Naive thymus-derived CD4-positive, alpha-beta T cell (primary cell): ENCODE measurements at places on chromosomes 2 and 18. TPM values are rescaled to one million over a fixed set of nuclear protein-coding genes. Genes with fewer than 3 reads are reported as not detected.

KHK gene
- 6.2 TPM for total RNA-seq

- H3K4me1 ChIP-seq = no peaks in the 10 kb centered on the region
- H3K27ac ChIP-seq = no peak overlapping the region
- H3K36me3 ChIP-seq = no peaks in the 10 kb centered on the region
- H3K4me3 ChIP-seq = no peak overlapping the region
Observed at GRCh38 chr2:44110444-44110843, 58.2 kb upstream of the PPM1B start.

- H3K4me3 ChIP-seq = no peak overlapping the region
- H3K4me1 ChIP-seq = no peaks in the 10 kb centered on the region
- no peaks in the 10 kb centered on the region for H3K36me3 ChIP-seq
- H3K27me3 ChIP-seq = no peaks in the 10 kb centered on the region
- no peak for DNase-seq
- no peak overlapping the region for H3K27ac ChIP-seq
Observed at GRCh38 chr2:171412571-171413175, 21.1 kb downstream of the METTL8 start.

- no peaks in the 10 kb centered on the region for H3K4me1 ChIP-seq
- no peak overlapping the region for H3K27ac ChIP-seq
- no peaks in the 10 kb centered on the region for H3K27me3 ChIP-seq
- no peak for DNase-seq
Observed at GRCh38 chr2:126449677-126450076, 206.3 kb upstream of the GYPC start.

DNA sequence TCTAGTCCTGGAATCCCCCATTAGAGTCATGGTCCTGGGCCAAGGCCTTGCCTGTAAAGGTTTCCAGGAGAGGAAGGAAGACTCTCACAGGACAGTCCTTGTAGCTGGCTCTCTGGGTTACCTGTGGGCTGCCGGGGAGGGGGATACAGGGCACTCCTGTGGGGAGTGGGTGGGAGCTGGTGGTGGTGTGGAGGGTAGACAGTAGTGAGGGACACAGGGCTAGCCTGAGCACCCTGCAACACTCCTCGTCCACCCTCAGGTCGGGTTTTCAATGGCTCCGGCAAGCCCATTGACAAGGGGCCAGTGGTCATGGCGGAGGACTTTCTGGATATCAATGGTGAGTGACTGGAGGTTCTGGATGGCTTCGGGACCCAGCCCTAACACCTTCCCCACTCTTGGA is 19.7 kb upstream of the ANKRD53 start:
- H3K27me3 ChIP-seq = no peaks in the 10 kb centered on the region
- no peak for DNase-seq
- no peaks in the 10 kb centered on the region for H3K36me3 ChIP-seq
- H3K4me3 ChIP-seq = no peak overlapping the region
